Vagina (tissue), 2 donors: ENCODE measurements at places on chromosomes 2 and 18.

GRCh38 chr2:43224571-43225092 lies 1.8 kb downstream of the ZFP36L2 start:
- peak overlapping the region; percentile 99 for H3K27ac ChIP-seq
- H3K4me3 ChIP-seq: peak overlapping the region; percentile 99
- H3K36me3 ChIP-seq: no peaks in the 10 kb centered on the region
- no peak for DNase-seq
- H3K4me1 ChIP-seq: peaks cover 42% of the 10 kb centered on the region

DNA sequence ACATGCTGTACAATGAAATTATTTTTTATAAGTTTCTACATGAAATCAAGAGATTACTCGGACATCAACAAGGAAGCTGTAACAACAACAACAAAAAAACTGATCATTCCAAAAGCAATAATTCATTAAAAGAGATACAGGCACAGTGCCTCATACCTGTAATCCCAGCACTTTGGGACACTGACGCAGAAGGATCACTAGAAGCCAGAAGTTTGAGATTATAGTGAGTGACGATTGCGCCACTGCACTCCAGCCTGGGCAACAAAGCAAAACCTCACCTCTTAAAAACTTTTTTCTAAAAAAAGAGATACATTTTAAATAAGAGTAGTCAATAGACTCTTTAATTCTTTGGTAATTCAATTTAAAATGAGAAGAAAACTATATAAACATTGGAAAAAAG lies 364.3 kb downstream of the TNS1 start:
- DNase-seq: no peak
- no peak overlapping the region for H3K4me3 ChIP-seq
- peaks cover 13% of the 10 kb centered on the region for H3K4me1 ChIP-seq
- no peaks in the 10 kb centered on the region for H3K27me3 ChIP-seq
- no peaks in the 10 kb centered on the region for H3K36me3 ChIP-seq

DNA sequence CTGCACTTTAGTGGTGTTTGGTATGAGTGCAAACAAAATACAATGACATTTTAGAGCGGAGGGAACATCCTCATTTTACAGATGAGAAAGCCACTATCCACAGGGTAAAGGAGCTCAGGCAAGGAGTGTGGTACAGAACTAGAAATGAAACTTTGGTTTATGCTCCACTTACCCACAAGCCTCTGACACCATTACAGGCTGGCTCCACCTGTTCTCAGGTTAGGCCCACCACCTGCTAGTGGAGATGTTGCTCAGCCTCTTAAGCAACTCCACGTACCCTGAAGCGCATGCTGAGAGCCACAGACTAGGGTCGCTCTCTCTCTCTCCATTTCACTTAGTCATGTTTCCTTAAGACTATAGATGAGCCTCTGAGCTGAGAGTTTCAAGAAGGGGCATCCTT lies 130.0 kb downstream of the MBD2 start:
- no peaks in the 10 kb centered on the region for H3K27me3 ChIP-seq
- no peaks in the 10 kb centered on the region for H3K4me1 ChIP-seq
- no peak overlapping the region for H3K4me3 ChIP-seq
- DNase-seq: no peak

- no peak overlapping the region for H3K27ac ChIP-seq
- no peak for DNase-seq
- H3K4me3 ChIP-seq: no peak overlapping the region
- H3K27me3 ChIP-seq: peaks cover 64% of the 10 kb centered on the region
- H3K36me3 ChIP-seq: no peaks in the 10 kb centered on the region
- H3K4me1 ChIP-seq: peaks cover 33% of the 10 kb centered on the region
These were observed 7.6 kb downstream of the DLX1 start for GRCh38 chr2:172092716-172093415.

- no peak overlapping the region for H3K4me3 ChIP-seq
- H3K4me1 ChIP-seq: no peaks in the 10 kb centered on the region
- H3K36me3 ChIP-seq: no peaks in the 10 kb centered on the region
- H3K27ac ChIP-seq: no peak overlapping the region
These were observed 708.4 kb downstream of the RNF144A start for GRCh38 chr2:7625392-7626138.

GRCh38 chr2:112048887-112049286 lies 6.2 kb upstream of the TMEM87B start:
- no peak overlapping the region for H3K4me3 ChIP-seq
- H3K36me3 ChIP-seq: no peaks in the 10 kb centered on the region
- H3K4me1 ChIP-seq: peaks cover 12% of the 10 kb centered on the region
- H3K27me3 ChIP-seq: no peaks in the 10 kb centered on the region
- H3K27ac ChIP-seq: no peak overlapping the region

- no peaks in the 10 kb centered on the region for H3K4me1 ChIP-seq
- no peaks in the 10 kb centered on the region for H3K36me3 ChIP-seq
- DNase-seq: no peak
- H3K27me3 ChIP-seq: no peaks in the 10 kb centered on the region
- no peak overlapping the region for H3K27ac ChIP-seq
These were observed 159.7 kb upstream of the AGAP1 start for GRCh38 chr2:235334179-235334578.
